ENCODE measurements at places on chromosomes 4 and X. TPM values are rescaled to one million over a fixed set of nuclear protein-coding genes. Genes with fewer than 3 reads are reported as not detected.

Gene SLC6A14
- total RNA-seq, result not detected

Gene TIGD4
- 0.24 TPM for total RNA-seq

Gene PHOX2B
- total RNA-seq, result not detected

Gene AWAT2
- total RNA-seq, result not detected

Gene GABRE
- total RNA-seq, result 11.2 TPM

Gene ALPK1
- total RNA-seq, result 8.5 TPM

Gene BRS3
- total RNA-seq, result not detected

Gene TCEAL2
- not detected for total RNA-seq

Gene MAGEC3
- not detected for total RNA-seq

Gene MAGEA9B
- not detected for total RNA-seq

Gene ITIH6
- total RNA-seq, result not detected

Gene RPL9
- total RNA-seq, result 4,373 TPM

Gene ODAM
- total RNA-seq, result not detected

Gene NKX1-1
- not detected for total RNA-seq

Gene PABPC1L2A
- not detected for total RNA-seq

Gene DDX53
- total RNA-seq, result not detected

Gene CABS1
- total RNA-seq, result not detected

Gene CFP
- 0.06 TPM for total RNA-seq

Gene NXF2
- total RNA-seq, result not detected

Gene ANOS1
- total RNA-seq, result 4.4 TPM

Gene BMPR1B
- 2.2 TPM for total RNA-seq

Gene GPR34
- not detected for total RNA-seq

Gene CT47B1
- total RNA-seq, result not detected

Gene IL2RG
- total RNA-seq, result not detected

Gene HTR2C
- not detected for total RNA-seq

Gene PLXNA3
- 13.2 TPM for total RNA-seq

Gene TMEM175
- 20.7 TPM for total RNA-seq

Gene STK32B
- 1.7 TPM for total RNA-seq

Gene FGFR3
- 0.24 TPM for total RNA-seq

Gene ACOX3
- total RNA-seq, result 28.8 TPM

Gene GPR82
- not detected for total RNA-seq

Gene RPL34
- total RNA-seq, result 1,617 TPM

All from cardiac ventricle fibroblast (primary cell).